Left cardiac atrium (tissue), 4 donors: ENCODE measurements at places on chromosomes 4 and X. TPM values are rescaled to one million over a fixed set of nuclear protein-coding genes. Genes with fewer than 3 reads are reported as not detected.

DNA sequence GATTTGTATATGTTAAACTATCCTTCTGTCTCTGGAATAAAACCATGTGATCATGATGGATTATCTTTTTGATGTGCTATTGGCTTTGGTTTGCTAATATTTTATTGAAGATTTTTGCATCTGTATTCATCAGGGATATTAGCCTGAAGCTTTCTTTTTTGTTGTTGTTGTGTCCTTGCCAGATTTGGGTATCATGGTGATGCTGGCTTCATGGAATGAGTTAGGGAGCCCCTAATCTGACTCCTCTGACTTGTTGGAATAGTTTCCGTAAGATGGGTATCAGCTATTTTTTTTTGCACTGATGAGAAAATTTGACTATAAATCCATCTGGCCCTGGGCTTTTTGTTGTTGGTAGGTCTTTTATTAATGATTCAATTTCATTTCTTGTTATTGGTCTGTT is 45.7 kb downstream of the ATP10D start:
- no peak for DNase-seq

DNA sequence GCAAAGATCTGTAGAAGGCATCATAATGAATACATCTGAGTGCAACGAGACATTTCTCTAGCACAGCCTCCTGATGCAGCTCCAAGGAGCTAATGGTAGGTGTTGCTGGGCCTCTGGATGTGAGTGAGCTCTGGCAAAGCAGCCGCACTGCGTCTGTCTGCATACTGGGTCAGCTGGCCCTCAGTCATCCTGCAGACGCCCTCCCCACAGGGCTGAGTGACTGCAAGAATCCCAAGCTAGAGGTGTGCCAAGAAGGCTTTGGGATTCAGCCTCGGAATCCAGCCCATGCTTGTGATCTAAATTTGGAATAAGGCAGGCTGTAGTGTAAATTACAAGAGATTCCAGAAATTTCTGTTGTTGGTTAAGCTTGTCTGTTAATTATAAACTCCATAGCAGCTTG is 18.5 kb downstream of the HERC3 start:
- peak; percentile 54 for DNase-seq

Gene SOD3
- 120 TPM for total RNA-seq

DNA sequence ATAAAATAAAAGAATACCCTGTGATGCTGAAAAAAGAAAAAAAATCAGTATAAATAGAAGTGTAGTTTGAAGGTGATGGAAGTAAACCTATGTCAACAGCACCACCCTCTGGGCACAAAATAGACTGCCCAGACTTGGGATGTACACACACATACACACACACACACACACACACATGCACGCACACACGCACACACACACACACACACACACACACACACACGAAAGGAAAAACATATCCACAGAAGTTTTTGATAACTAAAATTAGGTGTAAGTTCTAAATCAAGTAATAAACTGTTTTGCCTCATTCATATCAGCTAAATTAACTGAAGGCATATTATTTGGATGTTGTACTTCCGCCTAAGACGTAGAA is 40.5 kb downstream of the ANXA5 start:
- DNase-seq = peak; percentile 58

Gene OPRPN
- total RNA-seq = not detected

Gene ATP1B4
- 0.42 TPM for total RNA-seq
